Hepatocyte (in vitro differentiated cells): ENCODE measurements at places on chromosomes 1 and 21. TPM values are rescaled to one million over a fixed set of nuclear protein-coding genes. Genes with fewer than 3 reads are reported as not detected.

The CFAP74 gene
- total RNA-seq, result not detected in 2 replicates

The BEND5 gene
- 7.5 and 9.6 TPM in 2 replicates for total RNA-seq

GRCh38 chr1:167627615-167627864 lies 2.5 kb upstream of the RCSD1 start:
- no peak for DNase-seq

DNA sequence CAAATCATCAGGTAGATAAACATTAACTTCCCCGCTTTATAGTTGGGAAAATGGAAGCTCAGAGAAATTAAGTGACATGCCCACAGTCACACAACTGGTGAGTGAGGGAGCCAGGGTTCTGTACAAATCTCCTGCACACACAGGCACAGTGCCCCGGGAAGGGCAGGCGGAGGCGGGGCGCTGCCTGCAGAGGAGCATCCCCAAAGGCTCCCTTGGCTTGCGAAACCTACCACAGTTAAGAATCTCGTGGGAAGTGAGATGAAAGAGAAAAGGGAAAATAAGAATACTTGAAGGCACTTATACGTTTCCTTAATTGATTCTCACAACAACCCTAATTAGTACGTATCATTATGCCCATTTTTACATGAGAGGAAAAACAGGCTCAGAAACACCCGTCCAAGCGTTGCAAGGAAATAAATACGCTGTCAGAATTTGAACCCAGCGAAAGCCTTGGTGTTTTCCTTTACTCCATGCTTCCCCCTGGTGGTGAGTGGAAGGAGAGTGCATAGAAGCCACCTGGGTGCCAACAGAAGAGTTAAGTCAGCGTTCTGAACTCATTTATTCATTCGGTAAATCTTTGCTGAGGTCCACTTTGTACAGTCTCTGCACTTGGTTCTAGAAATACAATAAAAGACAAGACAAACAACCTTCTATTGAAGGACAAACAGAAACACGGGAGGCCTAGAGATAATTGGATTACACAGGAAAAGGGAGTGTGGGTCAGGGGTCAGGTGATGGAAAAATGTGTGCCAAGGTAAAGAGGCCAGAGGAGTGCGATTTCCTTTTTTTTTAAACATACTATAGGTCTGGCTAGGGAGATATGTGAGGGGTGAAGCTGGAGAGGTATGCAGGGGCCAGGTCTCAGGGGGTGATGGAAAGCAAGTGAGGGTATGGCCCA lies 28.4 kb downstream of the ACP6 start:
- DNase-seq, result peak; percentile 71

DNA sequence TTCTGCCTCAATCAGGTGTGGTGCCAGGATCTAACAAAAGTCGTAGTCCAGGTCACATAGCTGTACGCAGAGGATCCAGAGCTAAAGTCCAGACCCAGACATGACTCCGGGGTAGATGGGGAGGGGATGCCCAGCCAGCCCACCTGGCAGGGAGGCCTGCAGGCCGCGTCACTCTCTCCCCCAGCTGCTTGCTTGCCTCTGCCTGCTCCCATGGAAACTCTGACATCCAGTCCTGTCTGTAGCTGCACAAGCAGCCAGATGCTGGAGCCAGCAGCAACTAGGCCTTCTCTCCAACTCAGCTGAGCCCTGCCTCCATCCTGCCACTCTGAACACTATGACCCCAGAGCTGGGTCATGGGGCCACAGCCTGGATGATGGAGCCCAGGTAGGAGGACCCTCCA lies 8.1 kb downstream of the COL8A2 start:
- no peak for DNase-seq
